Stimulated activated CD8-positive, alpha-beta memory T cell treated with anti-CD3 and anti-CD28 coated beads, Interleukin-4, amount 100 ng/mL, for 48 hours (primary cell): ENCODE measurements at places on chromosomes 7 and 10.

DNA sequence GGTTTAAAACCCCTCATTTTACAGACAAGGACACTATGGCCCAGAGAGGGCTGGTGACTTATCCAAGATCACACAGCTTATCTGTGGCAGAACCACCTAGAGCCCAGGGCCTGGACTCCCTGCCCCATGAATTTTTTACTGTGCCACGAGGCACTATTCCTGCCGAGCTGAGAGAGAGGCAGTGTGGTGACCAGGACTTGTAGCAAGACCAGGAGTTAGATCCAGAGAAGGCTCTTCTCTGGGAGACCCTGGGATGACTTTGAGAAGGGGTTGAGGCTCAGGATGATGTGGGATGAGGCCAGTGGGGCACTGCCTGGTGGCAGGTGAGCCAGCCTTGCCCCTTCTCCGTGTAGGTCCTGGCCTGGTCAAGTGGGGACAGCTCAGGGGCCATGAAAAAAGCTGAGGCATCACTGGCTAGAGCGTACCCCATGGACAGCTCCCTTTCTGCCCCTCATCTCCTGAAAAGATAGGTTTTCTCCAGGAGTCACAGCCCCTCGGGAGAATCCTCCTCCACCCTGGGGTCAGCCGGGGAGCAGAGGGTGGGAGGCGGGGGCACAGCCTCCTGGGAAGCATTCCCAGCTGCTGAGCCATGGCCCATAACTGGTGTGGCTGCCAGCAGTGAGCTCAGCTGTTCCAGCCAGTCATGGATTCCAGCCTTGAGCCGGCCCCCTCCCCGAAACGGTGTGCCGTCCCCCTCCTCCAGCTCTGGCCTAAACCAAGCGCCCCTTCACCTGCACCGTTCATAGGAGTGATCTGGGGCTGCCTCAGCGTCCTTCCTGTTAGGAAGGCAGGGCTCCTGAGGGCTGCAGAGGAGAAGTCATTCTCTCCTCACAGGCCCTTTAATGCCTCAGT lies 5.8 kb downstream of the FLNC start:
- DNase-seq: no peak

DNA sequence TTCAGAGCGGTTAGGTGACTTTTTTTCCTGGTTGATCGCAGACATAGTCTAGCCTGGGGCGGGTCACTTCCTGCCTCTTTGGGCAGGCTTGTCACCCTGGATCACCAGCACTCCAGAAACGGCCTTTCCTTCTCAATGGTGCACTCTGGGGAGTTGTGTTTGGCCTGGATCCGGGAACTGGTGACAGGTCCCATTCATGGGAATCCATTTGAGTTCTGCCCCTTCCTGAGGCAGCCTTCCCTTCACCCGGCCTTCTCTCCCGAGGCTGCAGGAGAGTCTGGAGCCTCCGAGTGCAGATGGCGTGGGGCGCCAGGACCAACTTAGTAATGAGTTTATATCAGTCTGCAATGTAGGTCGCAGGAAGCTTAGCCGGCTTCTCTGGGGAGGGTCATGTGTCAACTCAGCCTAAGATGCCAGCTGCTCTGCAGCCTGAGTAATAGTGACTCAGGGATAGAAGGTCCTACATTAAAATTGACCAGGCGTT lies 54.2 kb downstream of the TACR2 start:
- no peak for DNase-seq

- DNase-seq: no peak
These were observed 35.9 kb downstream of the ZRANB1 start for GRCh38 chr10:124977648-124978375.

DNA sequence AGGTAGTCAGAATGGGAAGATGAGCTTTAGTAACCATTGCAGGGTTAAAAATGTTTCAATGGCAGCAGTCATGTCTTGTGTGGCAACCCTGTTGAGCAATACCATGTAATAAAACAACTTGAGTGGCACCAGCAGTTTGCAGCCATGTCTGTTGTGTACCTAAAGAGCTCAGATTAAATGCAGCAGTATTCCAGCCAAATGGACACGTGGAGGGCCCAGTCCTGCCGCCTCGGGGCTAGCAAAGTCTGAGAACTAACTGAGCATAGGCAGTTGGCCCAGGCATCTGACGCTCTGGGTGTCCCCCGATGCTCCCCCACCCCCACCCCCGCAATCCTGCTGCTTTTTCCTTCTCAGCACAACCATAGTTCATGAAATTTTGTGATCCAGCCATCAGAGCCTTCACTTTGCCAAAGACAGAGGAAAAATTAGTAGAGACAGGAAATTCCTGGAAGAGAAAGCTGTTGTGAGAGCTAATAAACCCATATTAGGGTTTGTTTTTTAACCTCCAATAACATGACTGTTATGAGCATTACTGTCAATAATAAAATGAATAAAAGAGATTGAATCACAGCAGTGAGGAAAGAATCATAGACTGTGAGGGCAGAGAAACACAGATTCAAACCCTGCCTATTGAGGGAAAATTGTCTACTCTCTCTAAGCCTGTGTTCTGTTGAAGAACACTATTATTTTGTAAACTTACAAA lies 220.6 kb upstream of the RHOBTB1 start:
- DNase-seq: no peak

DNA sequence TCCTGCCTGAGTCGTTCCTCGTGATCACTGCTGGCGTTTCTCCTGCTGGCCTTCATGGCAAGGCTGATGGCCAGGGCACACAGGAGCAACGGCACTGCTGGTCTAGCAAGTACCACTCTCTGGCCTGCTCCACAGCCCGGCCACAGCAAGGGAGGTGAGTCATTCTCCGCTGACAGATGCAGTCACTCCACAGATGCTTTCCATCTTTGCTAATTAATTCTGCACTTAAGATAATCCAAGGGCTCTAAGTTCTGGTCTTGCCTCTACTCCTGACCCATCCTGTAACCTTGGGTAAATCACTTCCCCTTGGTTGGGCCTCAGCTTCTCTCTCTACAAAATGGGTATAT lies 244.4 kb downstream of the RPS24 start:
- no peak for DNase-seq

- DNase-seq: no peak
These were observed 474.6 kb downstream of the GRM8 start for GRCh38 chr7:126778101-126778500.

DNA sequence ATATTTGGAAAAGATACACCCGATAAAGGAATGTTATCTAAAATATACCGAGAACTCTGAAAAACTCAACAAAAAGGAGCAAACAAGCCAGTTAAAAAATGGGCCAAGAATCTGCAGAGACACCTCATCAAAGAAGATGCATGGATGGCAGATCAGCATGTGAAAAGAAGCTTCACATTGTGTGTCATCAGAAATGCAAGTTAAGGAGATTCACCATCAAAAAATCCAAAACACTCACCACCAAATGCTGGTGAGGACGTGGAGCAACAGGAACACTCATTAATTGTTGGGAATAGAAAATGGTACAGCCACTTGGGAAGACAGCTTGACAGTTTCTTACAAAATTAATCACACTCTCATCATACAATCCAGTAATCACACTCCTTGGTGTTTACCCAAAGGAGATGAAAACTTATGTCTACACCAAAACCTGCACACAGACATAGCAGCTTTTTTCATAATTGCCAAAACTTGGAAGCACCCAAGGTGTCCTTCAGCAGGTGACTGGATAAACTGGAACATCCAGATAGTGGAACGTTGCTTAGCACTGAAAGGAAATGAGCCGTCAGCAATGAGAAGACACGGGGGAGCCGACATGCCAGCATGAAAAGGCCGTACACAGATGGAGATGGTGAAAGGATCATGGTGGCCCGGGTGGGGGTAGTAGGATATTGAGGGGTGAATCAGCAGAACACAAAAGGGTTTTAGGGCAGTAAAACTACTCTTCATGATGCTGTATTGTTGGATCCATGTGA lies 27.9 kb upstream of the PWWP2B start:
- DNase-seq: no peak

DNA sequence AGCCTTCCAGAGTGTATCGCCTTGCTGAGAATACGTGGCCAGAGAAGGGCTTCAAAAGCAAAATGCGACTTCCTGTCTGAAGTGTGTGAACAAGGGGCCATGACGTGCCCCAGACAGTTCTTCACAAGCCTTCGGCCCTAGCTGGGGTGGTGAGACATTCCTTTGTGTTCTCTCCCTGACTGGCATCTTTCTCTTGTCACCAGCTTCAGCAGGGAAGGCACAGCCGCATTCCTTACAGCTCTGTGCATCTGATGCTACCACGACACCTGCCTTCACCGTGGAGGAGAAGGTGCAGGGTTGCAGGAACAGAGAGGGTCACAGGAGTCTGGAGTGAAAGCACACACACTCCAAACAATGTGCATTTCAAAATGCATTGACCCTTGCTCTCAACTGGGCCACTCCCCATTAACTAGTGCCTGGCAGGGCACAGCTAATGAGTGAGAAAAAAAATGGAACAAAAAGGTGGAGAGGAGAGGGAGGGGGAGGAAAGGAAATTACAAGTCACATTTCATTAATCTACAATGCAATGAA lies 93.4 kb downstream of the GPR26 start:
- DNase-seq: no peak

DNA sequence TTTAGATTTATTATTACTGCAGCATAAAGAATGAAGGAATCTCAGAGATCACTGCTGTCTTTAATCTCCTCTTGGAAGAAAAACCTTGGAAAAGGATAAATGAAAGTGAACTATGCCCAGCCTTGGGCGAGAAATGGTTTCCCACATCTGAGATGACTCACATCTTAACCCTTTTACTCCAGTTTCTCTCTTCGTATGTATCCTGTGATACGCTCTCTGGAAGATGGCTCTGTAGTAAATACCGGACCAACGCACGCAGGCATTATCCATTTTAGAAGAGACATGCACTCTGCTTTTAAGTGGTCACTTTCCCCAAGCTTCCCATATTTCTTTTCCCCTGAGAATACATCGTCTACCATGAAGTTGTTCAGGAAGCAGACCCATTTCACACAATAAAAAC lies 207.3 kb upstream of the BMPER start:
- DNase-seq: no peak

- no peak for DNase-seq
These were observed 368.3 kb downstream of the SFMBT2 start for GRCh38 chr10:7042419-7043054.

GRCh38 chr10:74432841-74433594 lies 282.0 kb downstream of the ADK start:
- DNase-seq: no peak

DNA sequence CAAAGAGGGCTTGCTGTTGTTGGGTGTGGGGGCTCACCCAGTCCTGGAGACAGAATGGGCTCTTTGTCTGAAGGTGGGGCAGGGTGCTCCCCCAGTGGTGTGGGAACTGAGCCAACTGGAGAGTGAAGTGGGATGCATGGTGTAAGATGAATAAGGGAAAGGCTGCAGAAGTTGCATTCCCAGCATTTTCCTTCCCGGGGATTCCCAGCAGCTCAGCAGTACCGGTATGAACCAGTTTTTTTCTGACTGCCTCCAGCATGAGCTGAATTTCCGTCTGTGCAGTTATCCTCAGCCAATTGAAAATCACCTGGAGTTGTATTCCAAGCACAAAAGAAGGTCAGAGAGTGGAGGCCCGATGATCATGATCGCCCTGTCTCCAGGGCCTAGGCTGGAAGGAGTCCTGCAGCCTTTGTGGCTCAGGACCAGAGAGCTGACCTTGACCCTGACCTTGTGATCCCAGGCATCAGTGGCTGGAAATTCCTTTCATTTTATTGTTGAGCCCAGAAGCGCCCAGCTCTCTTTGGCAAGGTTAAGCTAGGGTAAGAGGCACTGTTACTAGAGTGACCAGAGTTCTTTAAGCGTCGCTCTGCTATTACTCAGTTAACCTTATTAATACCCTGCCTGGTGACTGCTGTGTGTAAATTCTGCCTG lies 33.4 kb downstream of the OGDH start:
- no peak for DNase-seq

- DNase-seq: no peak
These were observed 148.8 kb downstream of the MAGI2 start for GRCh38 chr7:79304711-79305110.

DNA sequence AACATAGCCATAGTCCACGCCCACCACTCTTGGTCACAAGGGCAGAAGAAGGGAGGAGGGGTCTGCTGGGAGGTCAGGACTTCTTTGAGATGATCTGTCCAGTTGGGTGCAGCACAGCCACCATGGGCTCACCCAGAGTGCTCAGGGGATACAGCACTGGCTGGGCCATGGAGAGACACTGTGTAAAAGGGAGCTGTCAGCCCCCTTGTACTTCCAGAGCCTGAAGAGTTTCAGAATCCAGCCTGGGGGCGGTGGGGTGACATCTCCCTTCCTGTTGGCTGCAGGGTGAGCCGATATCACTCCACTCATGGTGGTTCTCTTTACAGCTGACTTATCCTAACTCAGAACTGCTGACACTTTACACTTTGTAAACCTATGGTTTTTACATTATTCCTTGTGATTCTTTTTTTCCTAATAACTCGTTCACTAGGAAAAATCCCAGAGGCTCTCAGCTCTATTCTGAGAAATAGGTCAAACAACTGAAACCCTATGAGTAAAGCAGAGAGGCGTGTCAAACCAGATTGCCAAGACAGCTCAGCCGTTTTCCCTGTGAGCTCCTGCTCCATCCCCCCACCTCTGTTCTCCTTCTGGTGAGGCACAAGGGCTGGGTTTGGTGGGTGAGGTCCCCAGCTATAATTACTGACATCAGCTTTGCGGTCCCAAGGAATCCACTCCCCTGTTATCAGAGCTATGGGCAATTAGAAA lies 3.2 kb upstream of the MRPS24 start:
- DNase-seq: no peak

DNA sequence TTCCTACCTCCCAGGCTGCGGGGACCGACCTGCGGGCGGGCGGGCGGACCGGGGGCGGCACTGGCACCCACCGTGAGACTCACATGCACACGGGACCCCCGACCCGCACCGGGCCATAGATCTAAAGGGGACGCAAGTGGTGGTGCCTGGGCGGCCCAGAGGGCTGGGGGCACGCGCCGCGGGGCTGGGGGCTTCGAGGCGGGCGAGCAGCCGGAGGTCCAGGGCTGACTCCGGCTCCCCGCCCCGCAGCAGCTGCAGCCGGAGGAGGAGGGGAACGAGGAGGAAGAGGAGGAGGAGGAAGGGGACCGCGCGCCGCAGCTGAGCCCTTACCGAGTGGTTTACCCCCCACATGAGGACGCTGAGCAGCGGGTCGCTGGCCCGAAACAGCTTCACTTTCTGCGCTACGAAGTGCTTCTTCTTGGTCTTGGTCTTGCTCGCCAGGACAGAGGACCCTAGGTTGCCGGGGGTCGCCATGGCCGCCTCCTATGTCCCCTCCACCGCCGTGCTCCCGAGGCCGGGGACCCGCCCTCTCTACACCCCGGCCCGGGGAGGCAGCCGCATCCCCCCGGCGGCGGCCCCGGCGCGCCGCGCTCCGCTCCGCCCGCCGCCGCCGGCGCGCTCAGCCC lies 412 bp downstream of the PIP4K2A start:
- peak; percentile 55 for DNase-seq

- no peak for DNase-seq
These were observed 150.6 kb downstream of the DIP2C start for GRCh38 chr10:538895-539294.

- DNase-seq: no peak
These were observed 66.7 kb downstream of the PDGFA start for GRCh38 chr7:452791-453455.

GRCh38 chr10:48981310-48981907 lies 41.8 kb upstream of the LRRC18 start:
- DNase-seq: peak; percentile 71

DNA sequence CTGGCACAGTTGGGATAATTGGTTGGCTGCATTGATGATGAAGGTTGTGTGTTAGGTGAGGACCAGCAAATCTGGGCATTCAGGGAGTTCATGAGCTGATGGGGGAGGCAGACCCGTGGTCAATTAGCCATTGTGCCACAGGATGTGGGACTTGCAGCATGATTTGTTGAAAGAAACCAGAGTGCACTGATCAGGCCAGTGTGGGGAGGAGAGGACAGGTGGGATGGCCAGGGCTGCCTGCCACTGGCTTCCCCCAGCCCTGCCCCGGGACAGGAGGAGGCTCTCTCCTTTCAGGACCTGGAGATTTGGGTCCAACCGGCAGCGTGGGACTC lies 4.3 kb downstream of the CLIP2 start:
- DNase-seq: no peak
